ENCODE measurements at places on chromosomes 5 and 9. TPM values are rescaled to one million over a fixed set of nuclear protein-coding genes. Genes with fewer than 3 reads are reported as not detected.
A peak's percentile ranks its signal among the peaks of the same experiment; 100 is the strongest.

DNA sequence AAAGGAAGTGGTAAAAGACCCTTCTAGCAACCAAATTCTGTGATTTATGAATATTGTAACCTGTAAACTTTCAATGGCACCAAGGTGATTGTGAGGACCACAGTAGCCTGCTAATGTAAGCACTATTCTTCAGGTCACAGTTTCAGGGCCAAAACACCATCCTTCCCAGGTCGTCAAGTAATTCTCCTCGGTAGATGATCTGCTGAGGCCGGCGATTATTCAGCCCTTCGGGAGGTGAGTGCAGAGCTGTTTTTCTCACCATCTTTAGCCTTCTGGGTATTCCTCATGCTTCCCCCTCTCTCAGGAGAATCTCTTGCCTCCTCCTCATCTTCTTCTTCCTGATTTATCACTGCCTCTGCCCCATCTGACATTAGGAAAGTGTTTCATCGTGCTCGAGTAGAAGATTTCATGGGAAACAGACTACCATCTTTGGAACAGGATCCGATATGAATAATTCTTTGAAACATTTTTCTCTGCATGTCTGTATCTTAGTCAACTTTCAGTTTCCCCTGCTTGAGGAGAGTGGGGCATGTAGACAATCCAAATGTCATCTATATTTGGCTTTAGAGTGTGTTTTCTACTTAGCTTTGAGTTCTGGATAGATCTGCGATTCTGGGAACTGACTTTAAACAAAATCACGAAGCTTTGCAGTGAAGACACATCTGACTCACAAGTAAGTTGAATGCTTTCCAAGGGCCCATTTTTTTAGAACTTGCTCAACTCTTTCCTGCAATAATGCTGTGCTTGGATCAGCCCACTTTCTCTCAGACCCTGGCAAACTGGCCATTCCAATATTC is 173.9 kb downstream of the AOPEP start:
- H3K27me3 ChIP-seq = no peaks in the 10 kb centered on the region
- peak overlapping the region; percentile 85 for H3K27ac ChIP-seq
- no peaks in the 10 kb centered on the region for H3K36me3 ChIP-seq
- DNase-seq = no peak
- H3K4me3 ChIP-seq = peak overlapping the region; percentile 25
- H3K4me1 ChIP-seq = peaks cover 16% of the 10 kb centered on the region

- H3K4me1 ChIP-seq = no peaks in the 10 kb centered on the region
- H3K27ac ChIP-seq = no peak overlapping the region
- no peak overlapping the region for H3K4me3 ChIP-seq
- H3K36me3 ChIP-seq = no peaks in the 10 kb centered on the region
- H3K27me3 ChIP-seq = no peaks in the 10 kb centered on the region
Observed at GRCh38 chr9:107020040-107020530, 157.1 kb downstream of the ZNF462 start.

GRCh38 chr9:76764138-76764537 is at the start of gene PCA3:
Gene PCA3, plus strand, starts transcription at chr9:76764438.
- no peaks in the 10 kb centered on the region for H3K36me3 ChIP-seq
- H3K4me1 ChIP-seq = no peaks in the 10 kb centered on the region
- no peak within 1 kb of the TSS for H3K4me3 ChIP-seq
- H3K27ac ChIP-seq = no peak within 1 kb of the TSS
- DNase-seq = no peak

Gene BTNL3
- total RNA-seq = not detected

Gene CDC20B
- not detected for total RNA-seq
